Esophagus mucosa (tissue), 1 donor: ENCODE measurements at places on chromosomes 2 and 18.

- no peak for ATAC-seq
These were observed 143.8 kb upstream of the THUMPD2 start for GRCh38 chr2:39922679-39923405.

- ATAC-seq = peak; percentile 60
These were observed 154.6 kb downstream of the WDSUB1 start for GRCh38 chr2:159131914-159132281.

- ATAC-seq = no peak
These were observed 54.8 kb downstream of the SEMA4F start for GRCh38 chr2:74708883-74709282.

- peak; percentile 67 for ATAC-seq
These were observed 127.5 kb downstream of the SPAG16 start for GRCh38 chr2:213411582-213412289.

DNA sequence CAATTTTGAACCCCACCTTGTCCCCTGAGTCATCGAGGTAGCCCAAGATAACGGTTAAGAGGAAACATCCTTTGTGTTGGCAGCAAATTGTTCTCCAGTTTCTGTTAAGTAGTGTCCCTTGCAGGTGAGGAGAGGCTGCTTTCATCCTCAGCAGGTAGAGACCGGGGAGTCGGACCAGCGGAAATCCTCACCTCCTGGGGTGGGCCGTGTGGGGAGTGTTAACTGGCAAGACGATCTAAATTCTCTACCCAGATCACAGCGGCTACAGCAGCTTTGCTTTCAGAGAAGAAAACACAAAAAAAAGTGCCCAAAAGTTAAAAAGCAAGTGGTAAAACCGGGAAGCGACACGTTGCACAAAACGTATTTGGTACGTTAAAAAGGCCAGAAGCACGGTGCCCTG lies 63.2 kb downstream of the ADI1 start:
- ATAC-seq = no peak

GRCh38 chr2:240129731-240130392 lies 6.2 kb downstream of the COPS9 start:
- no peak for ATAC-seq

GRCh38 chr2:11365096-11365879 lies 20.9 kb upstream of the ROCK2 start:
- no peak for ATAC-seq

- ATAC-seq = no peak
These were observed 116.7 kb downstream of the KCNF1 start for GRCh38 chr2:11028407-11028916.

DNA sequence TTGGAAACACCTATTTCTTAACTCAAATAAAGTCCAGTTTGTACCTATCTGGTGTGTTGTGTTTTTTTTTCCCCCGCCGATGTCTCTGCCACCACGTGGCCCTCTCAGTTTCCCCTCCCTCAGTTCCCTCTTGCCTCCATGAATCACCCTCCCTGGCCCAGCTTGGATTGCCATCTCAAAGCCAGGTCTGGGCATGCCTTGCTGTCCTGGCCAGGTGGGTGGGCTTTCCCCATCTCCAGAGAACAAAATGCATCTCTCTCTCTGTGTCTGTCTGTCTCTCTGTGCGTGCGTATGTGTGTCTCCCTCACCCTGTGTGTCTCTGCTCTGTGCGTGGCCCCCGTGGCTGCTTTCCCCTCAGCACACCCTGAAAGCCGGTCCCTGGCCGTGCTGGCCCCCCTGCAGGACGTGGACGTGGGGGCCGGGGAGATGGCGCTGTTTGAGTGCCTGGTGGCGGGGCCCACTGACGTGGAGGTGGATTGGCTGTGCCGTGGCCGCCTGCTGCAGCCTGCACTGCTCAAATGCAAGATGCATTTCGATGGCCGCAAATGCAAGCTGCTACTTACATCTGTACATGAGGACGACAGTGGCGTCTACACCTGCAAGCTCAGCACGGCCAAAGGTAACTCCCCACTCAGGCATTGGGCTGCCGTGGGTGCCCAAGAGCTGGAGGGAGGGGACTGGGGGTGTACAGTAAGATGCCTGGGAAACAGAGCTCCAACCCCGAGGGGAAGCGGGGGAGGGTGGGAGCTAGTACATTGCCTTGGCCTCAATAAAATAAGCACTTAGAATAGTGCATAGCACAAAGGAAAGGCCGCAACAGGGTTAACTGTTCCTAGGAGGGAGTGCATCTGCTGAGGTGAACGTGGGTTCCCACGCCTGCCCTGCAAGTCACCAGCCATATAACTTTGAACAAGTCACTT lies 31.6 kb upstream of the GMPPA start:
- ATAC-seq = no peak

DNA sequence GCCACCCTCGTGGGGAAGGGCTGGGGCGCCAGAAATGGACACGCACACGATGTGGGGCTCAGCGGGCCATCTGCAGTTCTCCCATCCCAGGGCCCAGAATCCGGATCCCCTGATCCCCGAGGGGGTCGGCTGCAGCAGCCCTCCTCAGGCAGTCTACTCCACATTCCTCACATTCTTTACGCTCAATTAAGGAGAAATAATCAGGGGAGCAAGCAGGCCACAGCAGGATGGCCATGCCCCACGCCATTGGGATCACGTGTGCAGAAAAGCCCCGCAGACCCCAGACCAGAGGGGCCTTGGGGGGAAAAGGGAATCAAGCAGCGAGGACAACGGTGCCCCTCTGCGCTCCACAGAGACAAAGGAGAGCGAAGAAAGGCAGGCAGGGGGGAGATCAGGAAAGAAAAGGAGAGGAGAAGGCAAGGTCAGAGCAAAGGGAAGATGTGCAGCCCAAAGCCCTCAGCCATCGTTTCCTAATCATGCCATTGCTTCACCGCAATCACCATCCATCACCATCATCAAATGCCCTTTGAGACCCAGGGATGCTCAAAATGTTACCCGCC lies 17.5 kb upstream of the PKDCC start:
- ATAC-seq = no peak

- peak; percentile 84 for ATAC-seq
These were observed 169.1 kb downstream of the ATAD2B start for GRCh38 chr2:23757686-23758433.

DNA sequence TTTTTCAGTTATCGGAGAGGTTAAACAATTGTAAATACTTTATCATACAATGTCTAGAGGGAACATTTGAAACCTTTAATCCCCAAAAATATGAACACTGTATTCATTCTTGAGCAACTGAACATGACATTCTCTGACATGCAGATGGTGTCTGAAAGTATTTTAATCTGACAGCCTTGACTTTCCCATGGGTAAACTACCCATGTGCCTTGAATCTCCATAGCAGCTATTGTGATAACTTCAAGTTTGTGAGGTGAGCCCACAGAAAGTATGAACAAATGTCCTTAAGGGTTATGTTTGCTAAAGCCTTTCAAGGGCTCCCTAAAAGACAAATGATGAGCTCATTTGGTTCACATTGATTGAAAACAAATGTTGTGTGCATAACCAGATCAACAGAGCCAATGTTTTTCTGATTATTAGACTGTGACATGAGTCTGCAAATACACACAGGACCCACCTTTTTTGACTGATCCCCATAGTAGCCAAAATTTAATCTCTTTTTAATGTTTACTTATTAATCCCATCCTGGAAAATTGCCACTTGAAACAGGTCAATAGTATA lies 1326.0 kb downstream of the LRP1B start:
- no peak for ATAC-seq

DNA sequence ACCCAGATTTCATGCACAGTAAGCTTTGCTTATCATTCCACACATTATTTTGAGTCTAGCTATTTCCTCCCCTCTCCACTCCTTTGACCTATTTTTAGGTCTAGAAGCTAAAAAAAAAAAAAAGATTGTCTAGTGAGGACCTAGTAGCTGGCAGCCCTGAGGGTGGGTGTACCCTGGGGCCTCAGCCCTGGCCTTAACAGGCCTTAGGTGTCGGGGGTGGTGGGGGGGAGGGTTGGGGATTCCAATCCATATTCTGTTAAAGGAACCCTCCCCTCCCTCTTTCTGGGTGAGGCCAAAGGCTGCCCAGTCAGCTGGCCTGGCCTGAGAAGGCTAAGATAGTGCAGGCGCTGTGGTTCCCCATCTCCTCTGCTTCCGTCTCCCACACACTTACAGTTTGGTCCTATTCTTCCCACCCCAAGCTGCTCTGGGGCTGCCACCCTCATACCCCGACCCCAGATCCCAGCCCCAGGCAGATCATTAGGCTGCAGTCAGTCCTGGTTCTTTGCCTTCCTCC lies 65.5 kb upstream of the HK2 start:
- no peak for ATAC-seq

DNA sequence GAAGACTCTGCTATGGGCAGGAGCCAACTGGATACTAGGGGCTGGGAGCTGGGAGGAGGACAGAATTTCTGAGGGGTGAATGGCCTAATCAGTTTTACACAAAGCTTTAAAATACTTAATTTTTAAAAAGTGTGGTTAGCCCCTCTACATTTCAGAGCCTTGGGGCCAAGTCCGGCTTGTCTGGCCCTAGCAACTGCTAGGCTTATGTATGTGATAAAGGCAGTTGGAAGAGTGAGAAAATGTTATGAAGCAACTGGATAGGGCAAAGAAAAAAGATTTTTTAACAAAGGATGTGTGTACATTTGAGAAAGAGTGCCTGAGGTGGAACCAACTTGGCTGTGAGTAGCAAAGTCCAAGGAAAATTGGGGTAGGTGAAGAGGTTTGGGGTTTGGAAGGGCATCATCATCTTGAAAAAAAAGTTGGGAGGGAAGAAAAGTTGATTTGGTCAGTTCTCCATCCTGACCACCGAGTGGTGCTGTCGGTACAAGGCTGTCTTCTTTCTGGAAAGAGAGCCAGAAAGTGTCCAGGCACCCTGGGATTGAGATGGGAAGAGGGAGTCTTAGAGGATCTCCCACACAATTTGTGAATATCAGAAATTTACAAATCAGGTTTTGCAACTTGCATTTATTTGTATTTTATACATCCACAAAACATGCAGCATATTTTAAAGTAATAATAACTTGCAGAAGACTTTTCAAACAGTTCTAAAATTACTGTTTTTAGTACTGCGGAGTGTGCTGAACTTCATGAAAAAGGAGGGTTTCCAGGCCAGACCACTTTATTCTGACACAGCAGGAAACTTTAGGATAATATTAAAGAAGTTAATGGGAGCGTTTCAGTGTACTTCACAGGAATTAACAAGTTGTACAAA lies 10.5 kb upstream of the CDK15 start:
- peak; percentile 57 for ATAC-seq
